ENCODE measurements at places on chromosomes 16 and 17. TPM values are rescaled to one million over a fixed set of nuclear protein-coding genes. Genes with fewer than 3 reads are reported as not detected.

The BICDL2 gene
- not detected for total RNA-seq

The KRT25 gene
- total RNA-seq = not detected

The VMP1 gene
- 81.1 TPM for total RNA-seq

The ASB16 gene
- total RNA-seq = not detected

The SLC47A1 gene
- total RNA-seq = not detected

The GRIN2C gene
- not detected for total RNA-seq

The GLIS2 gene
- not detected for total RNA-seq

The GPR139 gene
- total RNA-seq = not detected

Data from CD4-positive, alpha-beta T cell (primary cell).